ENCODE measurements at places on chromosomes 1 and 21.

DNA sequence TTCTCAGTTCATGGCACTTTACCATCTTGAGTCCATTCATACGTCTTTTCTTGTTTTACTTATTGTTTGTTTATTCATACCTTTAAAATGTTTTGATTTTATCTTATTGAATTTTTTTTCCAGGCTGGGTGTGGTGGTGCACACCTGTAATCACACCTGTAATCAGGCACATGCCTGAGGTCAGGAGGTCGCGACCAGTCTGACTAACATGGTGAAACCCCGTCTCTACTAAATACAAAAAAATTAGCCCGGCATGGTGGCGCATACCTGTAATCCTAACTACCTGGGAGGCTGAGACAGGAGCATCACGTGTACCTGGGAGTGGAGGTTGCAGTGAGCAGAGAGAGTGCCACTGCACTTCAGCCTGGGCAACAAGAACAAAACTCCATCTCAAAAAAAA lies 104.1 kb upstream of the MROH9 start:
- DNase-seq: no peak

- DNase-seq: no peak
Measured at GRCh38 chr1:93801471-93801870, 77.5 kb downstream of the DNTTIP2 start.

GRCh38 chr1:224505454-224506093 lies 71.0 kb upstream of the WDR26 start:
- DNase-seq: no peak

- DNase-seq: no peak
Measured at GRCh38 chr1:101203820-101204540, 32.8 kb upstream of the S1PR1 start.

DNA sequence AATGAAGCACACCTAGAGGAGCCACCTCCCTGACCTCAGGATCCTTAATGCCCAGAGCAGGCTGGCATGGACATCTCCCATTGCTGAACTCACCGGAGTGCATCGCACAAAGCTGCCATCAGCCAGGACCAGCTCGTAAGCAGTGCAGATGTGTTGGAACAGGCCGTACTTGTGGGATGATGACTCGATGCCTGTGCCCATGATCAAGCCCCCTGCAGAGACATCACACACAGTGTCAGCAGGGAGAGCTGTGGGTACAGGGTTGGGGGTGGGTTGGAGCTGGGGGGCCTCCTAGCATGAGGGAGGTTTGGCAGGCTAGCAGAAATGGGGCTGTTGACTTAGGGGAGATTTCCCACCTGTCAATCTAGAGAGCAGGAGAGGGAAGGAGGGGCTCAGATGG lies 12.0 kb downstream of the DHCR24 start:
- DNase-seq: no peak

GRCh38 chr1:221840511-221841243 lies 98.8 kb upstream of the DUSP10 start:
- no peak for DNase-seq

- no peak for DNase-seq
Measured at GRCh38 chr1:197486946-197487345, 218.9 kb downstream of the CRB1 start.

GRCh38 chr1:184509105-184509504 lies 122.3 kb downstream of the C1orf21 start:
- no peak for DNase-seq

DNA sequence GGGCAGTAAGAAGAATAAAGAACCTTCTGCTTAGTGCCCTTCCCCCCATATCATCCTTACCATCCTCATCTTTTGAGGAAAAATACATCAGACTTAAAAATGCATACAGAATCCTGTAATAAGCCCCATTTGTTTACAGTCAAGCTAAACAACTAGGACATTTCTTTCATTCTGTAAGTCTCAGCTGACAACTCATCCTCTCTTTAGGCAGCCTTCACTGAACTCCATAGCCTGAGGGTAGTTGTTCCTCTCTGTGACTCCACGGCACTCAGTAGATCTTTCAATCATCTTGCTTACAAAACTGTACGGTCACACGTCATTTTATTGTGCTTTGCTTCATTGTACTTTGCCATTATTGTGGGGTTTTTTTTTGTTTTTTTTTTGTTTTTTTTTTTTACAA lies 82.5 kb downstream of the NRIP1 start:
- DNase-seq: no peak
